ENCODE measurements at places on chromosomes 6 and 20.

DNA sequence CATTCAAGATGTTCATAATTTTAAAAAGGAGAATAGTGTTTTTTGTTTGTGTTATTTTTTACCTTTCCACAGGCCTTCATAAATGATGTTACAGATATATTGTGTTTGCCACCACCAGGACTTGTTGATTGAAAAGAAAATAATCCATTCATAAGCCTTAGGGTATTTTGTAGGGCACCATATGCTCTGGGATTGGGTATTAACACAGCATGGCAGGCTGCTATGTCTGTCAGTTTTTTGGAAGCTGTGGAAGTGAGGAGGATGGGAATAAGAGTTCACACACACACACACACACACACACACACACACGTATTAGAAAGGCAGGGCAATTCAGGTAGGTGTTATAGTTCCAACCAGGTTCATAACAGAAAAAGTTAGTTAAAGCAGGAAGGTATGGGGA is 237.9 kb downstream of the HDGFL1 start:
- no peak for DNase-seq

DNA sequence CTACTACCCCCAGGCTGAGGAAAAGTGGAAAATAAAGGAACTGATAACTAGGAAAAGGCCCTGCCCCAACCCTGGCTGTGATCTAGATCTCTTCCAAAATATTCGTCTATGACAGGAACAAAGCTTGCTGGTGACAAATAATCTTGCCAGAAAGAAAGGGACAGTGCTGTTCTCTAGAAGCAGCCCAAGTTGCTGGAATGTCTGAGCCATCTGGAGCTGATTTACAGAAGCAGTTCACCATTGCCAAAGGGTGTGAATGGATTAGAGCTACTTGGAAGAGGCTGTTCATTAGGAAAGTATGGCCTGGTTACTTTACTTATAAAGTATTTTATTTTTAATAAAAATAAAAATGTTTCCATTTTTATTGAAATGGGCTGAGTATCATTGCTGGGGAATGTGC is 146.3 kb downstream of the EPM2A start:
- DNase-seq = no peak

DNA sequence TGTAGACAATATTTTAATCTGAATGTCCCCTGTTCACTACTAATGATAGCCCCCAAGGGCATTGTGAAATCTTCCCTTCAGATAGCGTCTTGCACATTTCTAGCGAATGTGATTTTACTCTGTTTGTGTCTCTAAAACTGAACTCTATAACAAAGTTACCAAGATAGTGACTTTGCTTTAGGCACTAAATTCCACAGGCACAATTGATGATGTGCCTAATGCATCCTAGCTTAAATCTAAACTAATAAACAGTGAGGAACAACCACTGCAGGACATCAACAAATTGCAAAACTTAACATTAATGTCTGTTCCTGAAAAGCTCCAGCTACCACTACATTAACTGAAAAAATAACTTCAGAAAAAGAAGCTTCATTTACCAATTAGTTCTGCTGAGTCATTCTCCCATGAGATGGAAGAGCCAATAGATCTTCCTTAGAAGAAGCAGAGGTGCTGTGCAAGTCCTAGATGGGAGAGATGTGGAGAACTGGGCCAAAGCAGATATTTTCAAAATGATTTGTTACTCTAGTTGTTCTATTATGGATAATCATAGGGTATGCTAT is 1065.0 kb downstream of the EPHA7 start:
- no peak for DNase-seq

- DNase-seq = no peak
These were observed 10.5 kb upstream of the ZNF343 start for GRCh38 chr20:2519115-2519809.

- DNase-seq = no peak
These were observed 59.9 kb downstream of the ENPP1 start for GRCh38 chr6:131867744-131868143.

- no peak for DNase-seq
These were observed 328.5 kb downstream of the EPM2A start for GRCh38 chr6:145406783-145407182.

- DNase-seq = no peak
These were observed 16.8 kb upstream of the CCN5 start for GRCh38 chr20:44698351-44698750.

- DNase-seq = no peak
These were observed 113.9 kb downstream of the SLC22A3 start for GRCh38 chr6:160462116-160462515.

DNA sequence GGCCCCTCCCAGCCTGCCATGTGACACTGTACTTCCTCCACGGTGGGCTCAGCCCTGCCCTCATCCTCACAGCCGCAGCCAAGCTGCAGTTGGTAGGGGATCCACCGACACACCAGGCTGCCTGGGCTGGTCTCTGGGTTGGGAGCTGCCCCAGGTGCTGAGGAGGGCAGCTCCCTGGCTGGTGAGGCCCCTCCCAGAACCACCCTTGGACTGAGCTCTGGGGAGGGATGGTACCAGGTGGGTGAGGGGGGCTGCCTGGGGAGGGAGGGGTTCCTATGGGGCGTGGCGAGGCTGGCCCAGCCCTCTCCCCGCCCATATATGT is 185 bp upstream of the TNFRSF6B start:
- DNase-seq = no peak

DNA sequence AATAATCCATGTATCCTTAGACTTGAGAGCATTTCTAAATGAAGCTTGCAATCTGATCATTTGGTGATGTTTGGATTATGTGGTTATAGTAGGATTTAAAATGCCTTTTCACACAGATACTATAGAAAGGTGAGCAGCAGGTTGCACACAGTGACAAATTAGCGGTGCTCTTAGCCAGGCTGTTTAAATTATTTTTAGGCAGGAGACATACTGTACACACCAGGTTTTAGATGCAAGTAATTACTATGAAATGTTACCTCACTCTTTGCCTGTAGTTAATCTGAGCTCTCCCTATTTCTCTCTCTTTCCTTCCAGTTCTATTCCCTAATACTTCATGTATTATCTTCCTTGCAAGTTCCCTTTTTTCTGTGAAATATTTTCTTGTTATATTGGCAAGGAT is 191.7 kb downstream of the RIMS1 start:
- no peak for DNase-seq

DNA sequence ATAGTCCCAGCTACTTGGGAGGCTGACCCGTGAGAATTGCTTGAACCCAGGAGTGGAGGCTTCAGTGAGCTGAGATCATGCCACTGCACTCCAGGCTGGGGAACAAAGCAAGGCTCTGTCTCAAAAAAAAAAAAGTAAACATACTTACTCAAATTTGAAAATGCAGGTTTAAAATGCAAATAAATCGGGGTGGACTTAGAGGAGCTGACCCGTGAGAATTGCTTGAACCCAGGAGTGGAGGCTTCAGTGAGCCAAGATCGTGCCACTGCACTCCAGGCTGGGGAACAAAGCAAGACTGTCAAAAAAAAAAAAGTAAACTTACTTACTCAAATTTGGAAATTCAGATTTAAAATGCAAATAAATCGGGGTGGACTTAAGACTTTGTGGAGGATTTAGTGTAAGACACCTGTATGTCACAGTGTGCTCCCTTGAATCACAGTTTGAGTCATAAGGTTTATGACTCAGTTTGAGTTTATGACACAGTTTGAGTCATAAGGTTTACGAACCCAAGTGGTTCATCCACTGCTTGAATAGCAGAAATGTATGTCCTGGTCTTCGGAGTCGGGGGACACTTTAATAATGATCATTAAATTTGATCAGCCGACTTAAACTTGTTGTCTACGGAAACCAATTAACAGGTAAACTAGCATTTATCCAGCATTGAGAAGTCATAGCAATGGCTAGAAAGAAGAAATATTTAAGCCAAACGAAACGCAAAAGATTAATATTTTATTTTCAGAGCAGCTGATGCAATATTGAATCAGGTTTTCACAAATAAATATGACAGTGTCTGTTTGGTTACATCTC is 6.8 kb upstream of the MRPS10 start:
- DNase-seq = no peak

GRCh38 chr6:43924222-43924702 is 154.3 kb downstream of the VEGFA start:
- no peak for DNase-seq

DNA sequence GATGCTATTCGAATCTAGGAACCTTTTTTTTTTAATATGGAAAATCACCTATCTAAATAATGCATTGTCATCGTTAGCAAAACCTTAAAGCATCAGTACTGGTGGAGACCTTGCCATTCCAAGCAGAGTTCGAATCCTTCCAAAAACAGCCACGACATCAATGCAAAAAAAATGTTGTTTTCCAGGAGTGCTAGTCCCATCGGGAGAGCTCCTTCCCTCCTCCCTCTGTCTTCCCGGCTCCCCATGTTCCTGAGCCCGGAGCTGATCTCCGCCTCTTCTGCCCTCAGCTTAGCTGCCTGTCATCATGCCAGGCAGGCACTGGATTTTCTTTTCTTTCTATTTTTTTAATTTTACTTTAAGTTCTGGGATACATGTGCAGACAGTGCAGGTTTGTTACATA is 153.6 kb upstream of the QKI start:
- DNase-seq = no peak

DNA sequence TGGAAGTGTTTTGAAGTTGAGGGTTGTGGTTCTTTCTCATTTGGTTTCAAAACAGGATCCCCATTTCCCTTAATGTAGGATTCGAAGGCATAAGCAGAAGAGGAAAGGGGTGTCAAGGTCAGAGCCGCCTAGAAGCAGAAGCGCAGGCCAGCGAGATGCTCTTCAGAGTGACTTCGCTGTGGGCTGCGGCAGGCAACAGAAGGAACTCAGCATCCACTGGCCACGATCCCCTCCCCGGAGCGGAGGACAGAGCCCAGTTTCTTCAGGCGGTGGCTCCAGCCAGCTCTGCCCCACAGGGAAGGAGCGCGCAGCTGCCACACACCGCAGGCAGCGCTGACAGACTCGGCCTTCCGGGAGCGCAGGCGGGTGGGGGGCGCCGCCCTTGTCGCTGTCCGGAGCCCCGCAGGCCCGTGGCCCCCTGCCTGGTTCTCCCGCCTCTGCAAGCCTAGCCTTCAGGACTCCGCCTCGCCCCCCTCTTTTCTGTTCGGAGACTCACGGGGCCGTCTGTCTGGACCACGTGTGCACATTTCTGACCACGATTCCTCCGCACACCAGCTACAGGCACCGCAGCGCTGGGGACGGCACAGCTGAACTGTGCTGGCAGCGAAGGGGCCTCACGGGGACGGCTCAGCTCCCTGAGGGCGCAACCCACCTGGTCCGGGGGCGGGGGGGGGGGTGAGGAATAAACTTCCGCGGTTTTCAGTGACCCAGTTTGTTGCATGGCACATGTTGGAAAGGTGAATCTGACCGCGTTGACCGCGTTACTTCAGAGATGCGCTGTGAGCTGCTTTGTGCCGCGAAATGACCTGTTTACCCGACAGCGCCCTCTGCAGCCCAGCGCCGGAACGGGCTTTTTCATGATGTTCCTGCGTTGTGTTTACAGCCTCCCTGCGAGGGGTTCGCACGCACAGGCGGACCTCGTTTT is 26.1 kb downstream of the TTLL2 start:
- DNase-seq = peak; percentile 61
